ENCODE measurements at places on chromosomes 16 and 17. TPM values are rescaled to one million over a fixed set of nuclear protein-coding genes. Genes with fewer than 3 reads are reported as not detected.

Gene GPS1
- 136 TPM for total RNA-seq

Gene CDH11
- total RNA-seq, result 0.41 TPM

Gene IST1
- 159 TPM for total RNA-seq

Gene TBC1D26
- not detected for total RNA-seq

Gene GRIN2A
- not detected for total RNA-seq

Gene TAT
- total RNA-seq, result 0.04 TPM

Gene CLEC3A
- not detected for total RNA-seq

Gene ATP2A3
- 5.3 TPM for total RNA-seq

Gene HS3ST4
- total RNA-seq, result not detected

Gene LRRC46
- 2.9 TPM for total RNA-seq

Gene CNTD1
- total RNA-seq, result not detected

Gene C17orf75
- total RNA-seq, result 29.4 TPM

Gene ELP5
- total RNA-seq, result 131 TPM

Gene FA2H
- 33.6 TPM for total RNA-seq

Gene CHTF8
- total RNA-seq, result 119 TPM

Gene CRLF3
- 16.0 TPM for total RNA-seq

Gene TMEM92
- 19.1 TPM for total RNA-seq

Gene SLC13A5
- total RNA-seq, result 0.06 TPM

Gene ABCC3
- 131 TPM for total RNA-seq

Gene KRTAP3-1
- total RNA-seq, result not detected

Gene KRTAP9-2
- not detected for total RNA-seq

Gene KLHL36
- 23.3 TPM for total RNA-seq

Gene BMERB1
- 77.3 TPM for total RNA-seq

Gene PRCD
- not detected for total RNA-seq

Gene CDH8
- total RNA-seq, result 0.63 TPM

Gene CNGB1
- 0.49 TPM for total RNA-seq

Gene NUDT16L1
- 26.7 TPM for total RNA-seq

Gene CYBC1
- 58.5 TPM for total RNA-seq

Gene SLC5A2
- 0.28 TPM for total RNA-seq

Gene AOC2
- total RNA-seq, result 2.7 TPM

Gene PIPOX
- total RNA-seq, result 0.26 TPM

Gene WNT9B
- not detected for total RNA-seq

Gene TMC5
- 7.3 TPM for total RNA-seq

Gene CARD14
- 0.50 TPM for total RNA-seq

Gene USP31
- 14.0 TPM for total RNA-seq

Gene FDXR
- 64.0 TPM for total RNA-seq

Gene FBXL19
- 19.2 TPM for total RNA-seq

Gene TLCD1
- 51.1 TPM for total RNA-seq

Gene CBLN1
- not detected for total RNA-seq

Gene TEX19
- 0.39 TPM for total RNA-seq

Gene PRSS22
- 1.5 TPM for total RNA-seq

Gene ACSM3
- total RNA-seq, result 4.3 TPM

Gene DNAH9
- total RNA-seq, result not detected

Gene PLCG2
- total RNA-seq, result 5.0 TPM

Gene PPM1E
- total RNA-seq, result 0.02 TPM

Gene SPEM3
- total RNA-seq, result not detected

Gene RAI1
- total RNA-seq, result 41.5 TPM

All from A549 treated with Mapracorat at 1 μM for 4 hours (cell line).